ENCODE measurements at places on chromosomes 7 and 10.

DNA sequence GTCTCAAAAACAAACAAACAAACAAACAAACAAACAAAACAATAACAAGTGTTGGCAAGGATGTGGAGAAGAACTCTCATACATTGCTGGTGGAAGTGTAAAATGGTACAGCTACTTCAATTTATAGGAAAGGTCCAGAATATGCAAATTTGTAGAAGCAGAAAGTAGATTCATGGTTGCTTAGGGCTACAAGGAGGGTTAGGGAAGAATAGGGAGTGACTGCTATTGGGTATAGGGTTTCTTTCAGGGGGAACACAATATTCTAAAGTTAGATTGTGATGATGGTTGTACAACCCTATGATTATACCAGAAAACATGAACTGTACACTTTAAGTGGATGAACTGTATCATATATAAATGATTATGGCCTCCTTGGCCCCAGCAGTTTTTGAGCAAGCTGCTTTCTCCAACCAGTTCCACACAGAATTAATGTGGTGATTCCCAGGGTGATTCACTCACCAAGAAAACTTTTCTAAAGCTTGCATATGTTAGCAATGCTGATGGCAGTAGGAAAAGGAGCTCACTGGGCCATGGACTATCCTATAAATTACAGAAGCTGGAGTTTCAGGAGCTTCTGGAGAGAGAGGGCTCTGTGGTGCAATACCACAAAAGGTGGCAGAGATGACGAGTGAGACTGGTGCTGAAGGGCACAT lies 52.8 kb upstream of the KCNIP2 start:
- no peak for DNase-seq

DNA sequence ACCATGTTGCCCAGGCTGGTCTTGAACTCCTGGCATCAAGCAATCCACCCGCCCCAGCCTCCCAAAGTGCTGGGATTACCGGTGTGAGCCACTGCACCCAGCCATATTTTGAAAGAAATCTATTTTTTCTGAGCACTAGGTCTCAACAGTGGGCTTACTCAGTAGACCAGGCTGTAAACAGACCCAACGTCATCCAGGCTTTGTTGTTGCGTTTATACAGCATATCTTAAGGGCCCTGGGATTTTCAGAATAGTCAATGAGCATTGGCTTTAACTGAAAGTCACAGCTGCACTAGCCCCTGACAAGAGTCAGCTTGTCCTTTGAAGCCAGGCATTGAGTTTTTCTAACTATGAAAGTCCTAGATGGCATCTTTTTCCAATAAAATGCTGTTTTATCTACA lies 49.8 kb downstream of the STK17A start:
- DNase-seq: no peak

GRCh38 chr10:6516281-6516928 lies 63.7 kb downstream of the PRKCQ start:
- DNase-seq: no peak

GRCh38 chr7:1418505-1419309 lies 40.6 kb downstream of the MICALL2 start:
- no peak for DNase-seq

- no peak for DNase-seq
Observed at GRCh38 chr7:152103691-152104090, 78.2 kb downstream of the GALNT11 start.
